ENCODE measurements at places on chromosomes 4 and X.

GRCh38 chr4:87807402-87807801, 8.0 kb downstream of the IBSP start:
- DNase-seq, result no peak

- no peak for DNase-seq
Observed at GRCh38 chr4:48649505-48649904, 130.6 kb downstream of the FRYL start.

DNA sequence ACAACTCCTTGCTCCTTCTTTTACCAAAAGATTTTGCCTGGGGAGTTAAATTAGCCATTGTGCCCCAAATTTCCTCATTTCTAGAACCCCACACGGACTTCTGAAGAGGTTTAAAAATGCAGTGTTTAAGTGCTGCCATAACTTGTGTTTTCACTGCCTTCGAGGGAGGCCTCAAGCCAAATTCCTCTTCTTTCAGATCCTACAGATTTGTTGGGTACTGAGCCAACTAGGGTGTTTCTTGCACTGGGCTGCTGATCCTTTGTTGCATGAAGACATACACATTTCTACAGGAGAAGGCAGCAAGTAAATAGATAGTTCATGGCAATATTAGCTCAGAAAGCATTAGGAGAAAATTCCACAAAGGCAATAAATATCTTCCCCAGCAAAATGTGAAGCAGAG, 43.8 kb downstream of the GLRA2 start:
- peak; percentile 6 for DNase-seq

- DNase-seq, result no peak
Observed at GRCh38 chr4:168565130-168565529, 68.3 kb downstream of the PALLD start.

DNA sequence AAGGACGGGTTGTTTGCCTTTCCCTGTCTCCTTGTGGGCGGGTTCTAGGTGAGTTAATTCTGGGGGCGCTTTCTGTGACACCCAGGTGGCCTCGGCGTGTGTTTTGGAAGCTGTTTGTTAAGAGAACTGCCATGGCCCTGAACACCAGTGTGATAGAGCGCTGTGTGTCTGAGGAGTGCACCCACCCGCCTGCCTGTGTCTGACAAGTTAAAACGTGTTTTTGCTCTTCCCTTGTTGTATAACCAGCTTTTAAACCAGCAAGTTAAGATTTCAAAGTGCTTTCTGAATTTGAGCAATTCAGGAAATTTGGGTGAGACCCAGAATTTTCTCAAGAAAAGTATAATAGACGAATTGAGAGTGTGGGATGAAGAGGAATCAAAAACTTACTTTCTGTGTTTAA, 55.2 kb upstream of the HGFAC start:
- DNase-seq, result no peak

DNA sequence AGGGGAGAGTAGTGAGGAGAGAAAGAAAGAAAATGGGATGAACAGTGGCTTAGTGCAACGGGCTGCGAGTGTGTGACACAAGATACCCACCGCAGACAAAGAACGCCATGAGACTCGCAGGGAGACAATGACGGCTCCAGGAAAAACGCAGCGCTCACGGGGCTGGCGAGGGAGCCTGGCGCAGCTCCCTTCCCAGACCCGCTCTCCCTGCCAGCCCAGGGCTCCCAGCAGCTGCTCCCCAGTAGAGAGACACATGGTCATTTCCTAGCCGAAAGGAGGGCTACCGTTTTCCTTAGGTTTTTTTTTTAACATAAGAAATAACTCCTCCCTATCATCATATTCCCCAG, 149.5 kb downstream of the MAML3 start:
- peak; percentile 66 for DNase-seq

DNA sequence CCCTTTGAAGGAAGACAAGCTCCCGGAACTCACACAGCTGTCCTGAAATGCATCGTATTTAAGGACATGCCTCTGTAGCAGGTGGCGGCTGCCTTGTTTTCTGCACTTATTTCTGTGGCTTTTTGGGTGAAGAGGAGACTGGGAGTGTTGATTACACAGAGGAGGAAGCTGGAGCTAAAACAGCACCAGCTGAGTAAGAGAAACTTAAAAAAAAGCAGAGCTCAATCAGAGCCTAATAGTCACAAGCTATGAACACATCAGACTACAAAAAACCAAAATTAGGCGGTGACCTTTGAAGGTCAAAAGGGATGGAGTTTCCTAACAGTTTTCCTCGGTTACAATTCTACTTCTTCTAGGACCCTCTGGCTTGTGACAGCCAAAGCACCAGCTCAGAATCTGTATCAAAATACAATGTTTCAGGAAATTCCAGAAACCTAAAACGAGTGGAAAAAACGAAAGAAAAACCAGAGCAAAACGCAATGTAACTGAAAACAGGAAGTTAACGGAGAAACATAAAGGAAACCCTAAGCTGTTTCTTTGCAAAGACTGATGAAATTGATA, 13.5 kb downstream of the PRKX start:
- no peak for DNase-seq

DNA sequence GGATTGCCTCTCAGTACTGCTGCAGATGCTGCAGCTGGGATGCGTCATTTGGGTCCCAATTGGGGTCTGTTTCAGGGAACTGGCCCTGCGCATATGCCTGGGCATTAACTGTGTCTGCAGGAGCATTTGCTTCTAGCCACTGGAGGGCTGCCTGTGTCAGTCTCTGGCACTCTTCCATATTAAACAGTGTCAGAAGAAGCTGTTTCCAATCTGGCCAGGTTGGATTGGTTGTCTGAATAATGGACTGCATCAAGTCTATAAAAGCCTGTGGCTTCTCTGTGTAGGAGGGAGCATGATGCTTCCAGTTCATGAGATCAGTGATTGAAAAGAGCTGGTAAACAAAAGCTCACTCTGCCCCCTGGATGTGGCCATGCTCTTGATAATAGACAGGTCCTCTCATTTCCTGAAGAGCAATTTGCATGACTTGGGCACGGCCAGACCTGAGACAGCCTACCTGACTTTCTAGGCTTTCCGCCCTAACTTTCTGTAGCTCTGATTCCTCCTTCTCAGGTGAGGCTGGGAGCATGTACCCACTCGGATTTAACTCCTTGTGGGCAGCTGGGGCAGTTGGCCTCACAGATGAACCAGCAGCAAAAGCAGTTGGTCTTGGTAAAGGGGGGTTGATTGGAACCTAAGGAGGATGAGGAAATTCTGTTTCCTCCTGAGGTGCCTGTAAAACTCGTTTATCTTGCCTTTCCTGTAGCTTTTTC, 29.2 kb downstream of the SULT1E1 start:
- DNase-seq, result no peak
